CD4-positive, alpha-beta T cell treated with Interleukin-15 for 1 hour (primary cell): ENCODE measurements at places on chromosomes 3 and 15.

DNA sequence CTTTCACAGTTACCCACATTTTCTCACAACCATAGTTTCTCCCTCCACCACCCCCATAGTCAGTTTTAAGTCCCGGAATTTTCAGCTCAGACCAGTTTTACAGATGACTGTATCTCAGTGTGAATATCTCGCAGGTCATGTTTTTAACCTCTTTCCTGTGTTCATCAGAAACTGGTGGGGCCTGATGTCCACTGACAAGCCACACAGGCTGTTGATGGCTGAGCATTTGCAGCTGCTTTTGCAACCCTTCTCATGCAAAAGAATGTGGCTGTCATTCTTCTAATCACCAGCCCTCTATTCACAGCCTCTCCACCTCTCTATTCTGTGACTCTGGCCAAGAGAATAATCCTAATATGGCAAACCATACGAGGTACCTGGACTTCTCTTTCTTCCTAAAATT lies 8.5 kb downstream of the GYG1 start:
- no peak for DNase-seq

DNA sequence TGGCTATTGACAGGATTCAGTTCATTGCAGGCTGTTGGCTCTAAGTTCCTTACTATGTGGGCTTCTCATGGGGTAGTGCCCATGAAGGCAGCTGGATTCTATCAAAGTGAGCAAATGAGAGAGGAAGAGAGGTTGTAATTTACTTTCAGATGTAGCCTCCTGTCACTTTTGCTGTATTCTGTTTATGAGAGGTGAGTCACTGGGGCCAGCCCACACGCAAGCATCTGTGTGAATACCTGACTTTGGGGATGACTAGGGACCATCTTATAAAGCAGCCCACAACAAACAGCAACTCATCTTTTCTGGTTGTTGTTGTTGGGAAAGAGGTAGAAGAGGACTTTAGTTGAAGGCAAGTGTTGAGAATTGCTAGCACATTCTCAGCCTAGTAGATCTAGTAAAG lies 506.3 kb upstream of the GRM7 start:
- DNase-seq, result no peak

GRCh38 chr3:189914799-189915198 lies 205.9 kb downstream of the P3H2 start:
- no peak for DNase-seq

GRCh38 chr3:100060685-100061484 lies 53.4 kb downstream of the FILIP1L start:
- DNase-seq, result no peak

- DNase-seq, result no peak
These were observed 36.1 kb downstream of the ST6GAL1 start for GRCh38 chr3:186966406-186966805.

- DNase-seq, result no peak
These were observed 298.7 kb downstream of the CLSTN2 start for GRCh38 chr3:140233702-140234101.

- DNase-seq, result no peak
These were observed 39.1 kb downstream of the ATP2C1 start for GRCh38 chr3:130932979-130933378.

DNA sequence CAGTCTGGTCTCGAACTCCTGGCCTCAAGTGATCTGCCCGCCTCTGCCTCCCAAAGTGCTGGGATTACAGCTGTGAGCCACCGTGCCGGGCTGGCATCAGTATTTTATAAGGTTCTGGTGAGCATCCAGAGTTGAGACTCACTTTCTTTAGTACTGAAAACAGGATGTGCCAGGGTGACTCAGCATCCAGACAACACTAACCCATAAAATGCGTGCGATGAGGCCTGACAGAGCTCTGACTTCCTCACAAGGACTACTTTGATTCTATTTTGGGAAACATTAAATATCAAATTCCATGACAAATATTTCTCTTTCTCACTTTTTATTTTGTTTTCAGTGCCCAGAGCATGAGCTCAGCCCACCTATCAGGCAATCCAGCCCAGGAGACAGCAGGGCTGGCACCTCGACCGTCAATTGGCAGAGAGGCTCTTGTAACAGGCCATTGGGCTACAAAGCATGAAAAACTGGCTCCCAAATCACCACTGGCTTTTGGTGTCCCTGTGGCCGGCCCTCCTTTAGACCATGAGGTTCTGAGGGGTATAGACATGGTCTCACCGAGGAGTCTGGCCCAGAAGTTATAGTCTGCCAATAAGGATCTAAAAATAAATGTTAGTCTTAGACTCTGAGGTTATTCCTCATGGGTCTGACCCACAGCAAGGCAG lies 75.0 kb downstream of the FEM1B start:
- peak; percentile 53 for DNase-seq

DNA sequence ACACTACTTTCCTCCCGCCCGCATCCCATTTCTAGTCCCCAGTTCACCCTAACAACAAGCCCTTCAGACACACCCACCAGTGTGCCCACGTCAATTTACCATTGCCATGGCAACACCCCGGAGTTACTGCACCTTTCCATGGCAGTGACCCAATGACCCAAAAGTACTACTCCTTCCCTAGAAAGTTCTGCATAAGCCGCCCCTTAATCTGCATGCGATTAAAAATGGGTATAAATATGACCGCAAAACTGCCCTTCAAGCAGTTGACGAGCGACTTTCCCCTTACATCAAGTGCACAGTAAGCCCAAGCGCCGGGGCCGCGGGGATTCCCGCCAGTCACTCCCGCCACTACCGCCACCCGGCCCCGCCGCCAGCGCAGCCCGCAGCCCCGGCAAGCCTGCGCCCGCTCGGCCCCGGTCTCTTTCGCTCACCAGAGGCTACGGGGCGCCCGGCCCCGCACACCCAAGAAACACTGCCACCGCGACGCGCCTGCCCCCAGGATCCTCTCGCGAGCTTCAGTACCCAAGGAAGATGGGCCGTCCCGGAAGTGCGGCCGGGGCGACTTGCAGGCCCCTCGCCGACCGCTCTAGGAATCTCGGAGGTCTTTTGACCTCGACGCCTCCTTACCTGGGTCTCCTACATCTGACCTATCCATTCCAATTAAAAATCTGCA lies 27.2 kb upstream of the ZNF502 start:
- peak; percentile 70 for DNase-seq

DNA sequence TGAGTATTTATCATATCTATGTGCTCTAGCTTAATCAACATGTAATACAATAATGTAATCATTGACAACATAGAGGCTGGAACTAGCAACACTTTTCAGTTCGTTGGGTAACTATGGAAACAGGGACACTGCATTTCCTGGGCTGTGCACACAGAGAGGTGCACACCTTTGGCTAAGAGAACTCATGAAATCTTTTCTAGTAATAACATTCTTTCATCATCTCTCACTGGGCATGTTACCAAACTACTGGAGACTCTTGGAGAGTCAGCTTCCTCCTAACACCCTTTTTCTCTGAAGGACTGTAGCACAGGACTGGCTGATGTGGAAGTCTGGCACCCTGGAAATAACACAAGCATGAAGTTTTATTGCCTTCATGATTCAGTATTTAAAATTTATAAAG lies 135.6 kb downstream of the KCNMB2 start:
- no peak for DNase-seq

GRCh38 chr15:93703092-93703739 lies 528.1 kb upstream of the MCTP2 start:
- DNase-seq, result no peak

- DNase-seq, result peak; percentile 57
These were observed 5.7 kb downstream of the LYSMD2 start for GRCh38 chr15:51731549-51732267.

- DNase-seq, result no peak
These were observed 2.0 kb upstream of the GP9 start for GRCh38 chr3:129058441-129059200.

DNA sequence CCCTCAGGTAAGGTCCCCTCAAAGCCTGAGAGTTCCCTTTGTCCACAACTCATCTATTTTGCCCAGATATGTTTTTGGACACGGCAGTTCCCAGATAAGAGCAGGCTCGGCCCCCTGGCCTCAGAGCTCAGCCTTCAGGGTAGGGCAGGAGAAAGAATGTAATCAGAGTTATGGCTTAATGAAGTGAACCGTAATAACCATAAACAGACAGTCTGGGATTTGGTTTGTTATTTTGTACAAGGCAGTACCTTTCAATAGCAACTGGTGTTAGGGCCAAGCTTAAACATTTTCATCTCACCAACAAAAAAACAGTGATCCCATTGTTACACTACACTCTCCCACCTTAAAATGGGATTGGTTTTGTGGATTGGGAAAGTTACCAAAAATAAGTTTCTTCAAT lies 12.2 kb upstream of the ALDH1A3 start:
- no peak for DNase-seq

DNA sequence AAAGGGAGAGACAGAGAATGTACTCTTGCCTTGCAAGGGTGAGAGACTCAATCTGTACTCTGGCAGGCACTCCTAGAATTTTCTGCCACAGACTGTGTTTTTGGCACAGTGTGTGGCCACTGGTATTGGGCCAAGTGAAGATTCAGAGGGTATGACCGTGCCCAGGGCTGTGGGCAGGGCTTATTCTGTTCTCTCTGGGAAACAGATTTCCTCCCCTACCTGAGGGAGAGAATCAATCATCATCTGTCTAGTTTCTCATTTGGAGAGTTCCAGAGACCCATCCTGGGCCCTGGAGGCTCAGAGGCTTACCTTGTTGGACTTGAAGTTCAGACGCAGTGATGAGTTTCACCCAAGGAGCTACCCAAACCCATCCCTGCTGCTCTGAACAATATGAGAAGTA lies 28.2 kb downstream of the CSTA start:
- DNase-seq, result no peak

GRCh38 chr3:186821429-186822387 lies 15.4 kb upstream of the RFC4 start:
- DNase-seq, result no peak

DNA sequence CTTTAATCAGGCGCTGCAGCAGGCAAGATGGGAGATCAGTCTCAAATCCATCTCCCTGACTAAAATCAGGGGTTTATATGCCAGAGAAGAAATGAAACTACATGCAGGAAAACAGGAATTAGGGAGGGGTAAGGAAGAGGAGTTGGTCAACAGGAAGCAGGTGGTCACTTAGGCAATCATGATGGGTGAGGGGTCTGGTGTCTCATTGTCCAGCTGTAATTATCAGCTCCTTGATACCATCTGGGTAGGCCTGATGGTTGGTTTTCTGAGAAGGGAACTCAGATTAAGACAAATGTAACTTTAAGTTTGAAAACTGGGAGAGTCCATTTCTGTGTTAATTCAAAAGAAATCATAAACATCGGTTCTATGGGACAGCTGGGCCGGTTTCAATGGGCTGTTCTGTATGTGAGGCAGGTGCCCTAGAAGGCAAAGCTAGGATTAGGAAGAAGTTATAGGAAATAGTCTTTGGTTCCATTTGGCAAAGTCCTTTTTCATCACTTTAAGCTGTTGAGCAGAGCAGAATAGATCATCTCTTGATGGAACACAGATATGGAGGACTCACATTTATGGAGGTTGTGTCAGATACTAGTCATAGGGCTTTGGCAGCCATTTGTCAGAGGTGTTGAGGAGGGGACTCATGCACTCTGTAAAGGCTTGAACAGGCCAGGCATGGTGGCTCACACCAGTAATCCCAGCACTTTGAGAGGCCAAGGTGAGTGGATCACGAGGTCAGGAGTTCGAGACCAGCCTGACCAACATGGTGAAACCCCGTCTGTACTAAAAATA lies 149.4 kb downstream of the VGLL4 start:
- DNase-seq, result no peak
